Heart right ventricle (tissue), 16 donors: ENCODE measurements at places on chromosomes 6 and 20. TPM values are rescaled to one million over a fixed set of nuclear protein-coding genes. Genes with fewer than 3 reads are reported as not detected.
A peak's percentile ranks its signal among the peaks of the same experiment; 100 is the strongest.

DNA sequence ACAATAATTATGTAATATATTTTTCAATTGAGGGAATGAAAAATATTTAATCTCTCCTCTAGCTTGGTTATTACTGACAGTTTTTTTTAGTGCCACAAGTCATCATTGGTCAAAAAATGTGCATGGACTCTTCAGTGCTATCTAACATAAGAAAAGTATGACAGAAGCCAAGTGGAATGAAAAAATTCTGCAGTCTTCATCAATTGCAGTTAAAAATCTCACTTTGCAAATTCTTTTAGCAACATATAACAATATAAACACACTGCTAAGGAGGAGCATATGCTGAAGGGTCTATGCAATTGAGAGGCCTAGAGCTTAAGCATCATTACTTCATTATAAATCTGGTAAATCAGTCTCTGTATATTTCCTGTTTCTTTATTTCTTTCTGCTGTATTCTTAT, 175.1 kb downstream of the ARHGAP18 start:
- DNase-seq, result no peak

DNA sequence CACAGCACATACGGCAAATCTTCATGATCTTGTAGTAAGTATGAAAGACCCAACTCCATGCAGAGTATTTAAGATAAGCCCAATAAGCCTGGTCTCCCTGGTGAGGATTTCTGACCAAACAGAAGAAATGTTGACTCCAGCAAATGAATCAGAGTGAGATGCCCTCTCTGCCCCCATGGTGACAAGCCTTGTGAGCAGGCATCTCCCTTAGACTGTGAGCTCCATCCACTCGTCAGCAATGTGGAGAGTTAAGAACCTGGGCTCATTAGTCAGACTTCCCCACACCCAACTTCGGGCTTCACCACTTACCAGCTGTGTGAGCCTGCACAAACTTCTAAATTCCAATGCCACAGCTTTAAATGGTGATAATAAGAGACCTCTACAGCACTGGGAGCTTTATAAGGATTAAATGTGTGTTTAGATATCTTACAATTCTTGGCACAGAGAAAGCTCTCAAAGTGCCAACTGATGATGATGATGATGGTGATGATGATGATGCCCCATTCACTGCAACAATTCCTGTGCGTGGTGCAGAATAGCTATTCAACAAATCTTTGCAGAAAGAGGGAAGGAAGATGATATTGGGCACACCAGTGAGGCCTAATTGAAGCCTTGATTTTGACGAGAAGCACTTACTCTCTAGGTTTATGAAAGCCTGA, 253.4 kb upstream of the TAB2 start:
- no peak for DNase-seq

GRCh38 chr6:42969934-42970333, 9.0 kb downstream of the PEX6 start:
- DNase-seq, result no peak

DNA sequence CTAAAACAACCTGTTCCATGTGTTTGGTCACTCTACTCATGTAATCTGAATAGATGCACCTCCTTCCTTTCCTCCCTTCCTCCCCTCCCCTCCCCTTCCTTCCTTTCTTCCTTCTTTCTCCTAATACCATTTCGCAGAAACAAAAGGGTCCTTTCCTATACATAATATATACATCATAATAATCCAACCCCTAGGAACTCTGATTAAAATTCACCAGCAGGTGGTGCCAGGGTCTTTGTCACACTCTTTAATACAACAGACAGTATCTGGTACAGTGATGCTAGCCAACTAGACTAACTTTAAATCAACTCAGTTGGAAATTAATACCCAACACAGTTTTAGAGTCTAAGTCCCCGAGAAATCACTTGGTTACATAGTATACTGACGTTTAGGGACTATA, 181.2 kb upstream of the SHLD1 start:
- no peak for DNase-seq

- DNase-seq, result no peak
Observed at GRCh38 chr6:57013521-57013926, 33.0 kb upstream of the KIAA1586 start.

DNA sequence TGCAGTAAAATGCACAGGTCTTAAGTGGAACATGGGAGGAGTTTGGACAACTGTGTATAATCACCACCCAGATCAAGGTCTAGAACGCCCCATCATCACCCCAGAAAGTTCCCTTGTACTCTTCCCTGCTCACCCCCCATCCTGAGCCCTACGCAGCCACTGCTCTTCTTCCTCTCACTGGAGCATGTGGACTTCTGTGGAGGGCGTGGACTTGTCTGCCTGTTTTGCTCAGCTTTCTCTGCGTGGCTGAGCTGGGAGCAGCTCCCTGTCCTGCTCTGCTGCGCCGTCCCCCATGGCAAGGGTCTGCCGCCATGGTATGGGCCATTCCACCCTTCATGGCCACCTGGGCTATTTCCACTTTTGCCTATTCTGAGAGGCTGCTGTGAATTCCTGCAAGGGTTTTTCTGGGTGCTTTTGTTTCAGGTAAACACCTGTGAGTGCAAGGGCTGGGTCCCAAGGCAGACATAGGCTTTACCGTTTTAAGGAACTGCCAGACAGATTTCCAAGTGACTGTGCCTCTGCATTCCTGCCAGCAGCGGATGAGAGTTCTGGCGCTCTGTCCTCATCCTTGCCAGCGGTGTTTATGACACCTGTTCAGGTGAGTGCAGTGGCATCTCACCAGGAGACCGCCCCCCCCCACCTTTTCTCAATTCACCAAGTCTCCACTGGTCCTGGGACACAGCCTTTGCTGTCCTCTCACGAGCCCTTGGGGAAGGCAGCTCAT, 19.7 kb downstream of the PCK1 start:
- DNase-seq, result no peak

DNA sequence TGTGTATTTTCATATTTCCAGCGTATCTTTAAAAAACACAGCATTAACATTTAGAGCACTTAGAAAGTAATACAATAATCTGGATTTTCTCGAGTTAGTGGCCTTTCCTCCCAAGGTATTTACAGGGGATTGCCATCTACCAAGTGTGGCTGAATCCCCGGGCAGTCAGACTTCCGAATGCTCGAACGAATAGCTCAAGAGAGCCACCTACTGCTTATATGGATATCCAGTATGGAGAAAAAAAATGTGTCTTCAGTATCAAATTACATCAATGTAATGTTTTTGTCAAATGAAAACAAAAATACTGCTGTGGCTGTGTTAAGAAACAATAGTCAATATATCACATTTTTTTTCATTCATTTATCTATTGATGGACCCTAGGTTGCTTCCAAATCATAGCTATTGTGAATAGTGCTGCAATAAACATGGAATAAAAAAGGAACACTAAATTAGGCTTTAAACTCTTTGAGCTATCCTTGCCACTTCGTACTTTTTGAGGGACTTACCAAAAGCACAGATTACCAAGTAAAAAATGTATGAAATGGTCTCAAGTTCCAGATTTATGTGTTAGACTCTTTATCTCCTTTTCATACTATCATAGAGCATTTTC, 654.5 kb upstream of the PTCHD4 start:
- DNase-seq, result no peak

GRCh38 chr6:82909551-82909950, 156.1 kb downstream of the UBE3D start:
- DNase-seq, result no peak

DNA sequence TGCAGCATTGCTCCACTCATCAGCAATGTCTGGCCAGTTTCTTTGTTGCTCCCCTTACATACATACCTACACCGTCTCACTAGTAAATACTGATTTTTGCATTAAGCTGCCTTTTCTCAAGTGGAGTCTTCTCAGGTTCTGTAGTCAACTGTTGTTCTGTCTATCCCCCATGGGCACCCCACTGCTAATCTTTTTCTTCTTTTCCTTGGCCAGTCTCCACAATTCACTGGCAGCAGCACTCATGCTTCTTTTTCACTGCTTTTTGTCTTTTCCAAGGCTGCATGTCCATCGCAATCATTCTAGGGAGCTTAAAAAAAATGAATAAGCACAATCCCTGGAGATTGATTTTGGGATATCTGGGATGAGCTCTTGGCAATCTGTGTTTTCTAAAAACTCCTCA, 10.3 kb upstream of the ERVFRD-1 start:
- no peak for DNase-seq

GRCh38 chr6:131398176-131398575, 174.8 kb upstream of the ARG1 start:
- no peak for DNase-seq

DNA sequence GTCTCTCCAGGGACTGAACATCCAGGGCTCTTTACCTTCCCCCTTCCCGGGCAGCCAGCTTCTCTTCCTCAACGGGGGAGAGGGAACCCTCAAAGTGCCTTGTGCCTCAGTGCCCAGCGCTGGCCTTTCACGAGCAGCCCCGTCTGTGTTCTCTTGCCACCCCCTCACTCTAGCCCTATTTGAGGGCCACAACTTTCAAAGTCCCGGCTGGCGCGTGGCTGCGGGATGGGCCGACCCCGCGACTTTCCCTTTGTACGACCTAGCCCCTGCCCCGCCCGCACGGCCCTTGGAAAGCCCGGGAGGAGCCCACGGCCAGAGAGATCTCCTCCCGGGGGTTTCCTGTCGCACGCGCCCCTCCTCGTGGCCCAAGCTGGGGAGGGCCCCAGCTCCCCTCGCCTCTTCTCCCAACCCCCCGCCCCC, 559 bp downstream of the SCRT2 start:
- no peak for DNase-seq

DNA sequence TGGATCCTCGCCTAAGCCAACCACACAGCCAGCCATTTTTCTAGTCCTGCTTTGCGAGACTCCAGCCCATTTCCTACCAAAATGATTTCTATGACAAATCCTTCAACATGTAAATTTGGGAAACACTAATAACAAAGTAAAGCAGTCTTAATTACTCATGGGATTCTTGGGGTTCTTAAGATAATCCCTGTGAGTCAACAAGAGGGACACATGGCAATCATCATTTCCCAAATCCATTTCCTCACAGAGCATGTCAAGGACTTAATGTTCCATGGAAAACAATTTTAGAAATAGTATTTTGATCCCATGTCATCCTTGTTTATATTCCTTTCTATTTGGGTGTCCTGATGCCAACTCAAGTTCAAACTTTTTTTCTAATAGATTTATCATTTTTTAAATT, 322.7 kb upstream of the NOX3 start:
- DNase-seq, result no peak

DNA sequence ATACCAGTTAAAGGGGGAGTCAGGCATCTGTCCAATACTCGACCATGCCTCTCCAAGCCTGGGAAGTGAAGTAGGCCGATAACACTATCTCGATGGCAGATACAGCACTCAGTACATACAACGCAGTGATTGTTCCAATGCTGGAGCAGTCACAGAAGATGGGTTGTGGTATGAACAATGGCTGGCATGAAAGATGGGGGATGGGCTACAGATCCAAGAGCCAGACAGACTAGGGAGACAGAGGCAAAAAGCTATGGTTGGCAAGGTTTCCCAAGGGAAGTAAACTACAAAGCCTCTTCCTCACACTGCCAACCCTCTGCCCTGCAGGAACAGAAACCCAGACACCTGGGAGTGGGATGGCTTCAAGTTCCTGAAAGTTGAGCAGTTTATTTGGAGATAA, 19.2 kb downstream of the FKBP1A start:
- peak; percentile 4 for DNase-seq

DNA sequence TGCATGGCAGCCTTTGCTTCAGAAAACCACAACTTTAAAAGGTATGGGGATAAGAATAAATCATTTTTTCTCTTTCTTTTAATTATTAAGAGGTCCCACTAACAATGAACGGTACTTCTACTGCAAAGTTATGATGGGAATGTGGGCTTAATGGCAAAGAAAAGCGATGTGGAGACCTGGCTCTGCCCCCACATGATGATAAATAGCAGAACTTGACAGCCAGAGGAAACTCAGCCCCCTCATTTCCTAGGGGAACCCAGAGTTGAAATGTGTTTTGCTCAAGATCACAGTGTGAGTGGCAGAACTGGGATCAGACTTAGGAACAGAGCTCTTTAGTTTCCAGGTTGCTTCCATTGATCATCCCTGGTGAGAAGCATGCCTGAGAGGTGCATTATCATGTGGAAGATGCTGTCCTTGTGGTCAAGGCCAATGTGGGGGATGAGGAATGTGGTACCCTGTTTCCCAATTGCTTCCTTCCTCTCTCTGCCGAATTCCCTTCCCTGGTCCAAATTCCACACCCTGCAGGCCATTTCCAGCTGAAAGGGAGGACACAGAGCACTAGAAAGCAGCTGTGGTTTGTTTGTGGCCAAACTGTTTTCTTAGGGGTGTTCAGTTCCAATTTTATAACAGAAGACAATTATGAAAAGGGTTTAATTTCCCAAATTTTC, 66.0 kb downstream of the BACH2 start:
- DNase-seq, result no peak

DNA sequence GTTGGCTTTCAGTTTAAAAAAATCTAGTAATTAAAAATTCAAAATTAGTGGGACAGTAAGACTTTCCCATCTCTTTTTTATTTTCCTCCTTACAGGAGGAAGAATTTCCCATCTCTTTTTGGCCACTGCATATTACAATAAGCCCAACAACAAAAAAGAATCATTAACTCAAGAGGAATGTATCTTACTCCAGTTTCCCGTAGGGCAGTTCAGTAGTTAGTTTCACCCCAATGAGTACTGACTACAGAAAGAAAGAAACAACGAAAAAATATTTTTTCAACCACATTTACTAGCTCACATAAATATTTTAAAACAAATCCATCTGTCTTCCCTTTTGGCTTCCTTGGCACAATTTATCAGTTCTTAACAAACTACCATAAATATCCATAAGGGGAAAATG, 14.9 kb upstream of the BLOC1S5 start:
- no peak for DNase-seq

- DNase-seq, result peak; percentile 58
Observed at GRCh38 chr6:137223370-137224131, 4.4 kb upstream of the IFNGR1 start.

DNA sequence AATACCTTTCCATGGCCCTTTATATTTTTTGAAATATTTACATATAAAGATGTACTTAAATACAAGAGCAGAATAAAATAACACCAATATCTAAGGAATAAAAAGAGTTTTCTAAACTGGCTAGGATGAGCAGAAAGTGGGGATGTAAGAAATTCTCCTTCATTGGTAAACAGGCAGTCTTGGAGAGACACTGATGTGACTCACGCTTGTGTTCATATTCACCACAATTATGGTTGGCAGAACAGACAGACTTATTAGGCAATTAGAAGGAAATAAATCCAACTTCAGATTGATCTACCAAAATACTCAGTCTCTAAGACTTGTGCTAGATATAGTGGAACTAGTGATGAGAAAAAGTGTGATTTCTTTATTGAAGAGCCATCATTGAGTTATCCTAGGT, 463.7 kb downstream of the CDC5L start:
- DNase-seq, result no peak

GRCh38 chr6:5302995-5303622, 41.8 kb downstream of the FARS2 start:
- peak; percentile 23 for DNase-seq

DNA sequence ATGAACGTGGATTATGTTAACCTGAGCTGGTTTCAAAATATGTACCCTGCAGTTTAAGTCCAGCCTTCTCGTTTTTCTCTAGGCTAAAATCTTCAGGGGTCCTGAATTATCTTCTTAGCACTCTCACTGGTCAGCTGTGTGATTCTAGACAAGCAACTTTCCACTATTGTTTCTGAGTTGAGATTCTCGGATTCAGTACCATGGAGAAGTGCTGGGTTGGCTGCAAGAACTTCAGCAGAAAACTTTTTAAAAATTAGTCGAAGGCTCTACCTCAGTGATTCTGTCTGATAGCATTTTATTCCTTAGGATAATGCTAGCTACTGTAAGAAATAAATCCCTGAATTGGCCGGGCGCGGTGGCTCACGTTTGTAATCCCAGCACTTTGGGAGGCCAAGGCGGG, 173.7 kb downstream of the GRM1 start:
- DNase-seq, result no peak

Gene BACH2
- total RNA-seq, result 3.7 TPM

Gene POM121L2
- total RNA-seq, result not detected

Gene GPR63
- total RNA-seq, result 0.87 TPM

Gene ADGRF5
- total RNA-seq, result 37.2 TPM

Gene BMP6
- total RNA-seq, result 1.3 TPM

Gene VGLL2
- 32.4 TPM for total RNA-seq
